ENCODE measurements at places on chromosomes 4 and X.

GRCh38 chr4:102809691-102810090 lies 17.7 kb downstream of the UBE2D3 start:
- no peak for DNase-seq

GRCh38 chr4:153616006-153616555 lies 68.0 kb upstream of the TLR2 start:
- no peak for DNase-seq

GRCh38 chr4:69531251-69531650 lies 35.5 kb upstream of the UGT2B4 start:
- no peak for DNase-seq

- no peak for DNase-seq
Observed at GRCh38 chr4:89929425-89930159, 34.9 kb downstream of the MMRN1 start.

GRCh38 chrX:37627602-37628001 lies 56.1 kb downstream of the LANCL3 start:
- no peak for DNase-seq

- DNase-seq = no peak
Observed at GRCh38 chr4:83486457-83487129, 1.7 kb upstream of the ABRAXAS1 start.

GRCh38 chr4:27016551-27016950 lies 155.9 kb downstream of the STIM2 start:
- DNase-seq = no peak

GRCh38 chr4:131499141-131499873 lies 1649.8 kb upstream of the PCDH10 start:
- peak; percentile 2 for DNase-seq

GRCh38 chrX:143788265-143788664 lies 67.7 kb upstream of the SPANXN2 start:
- DNase-seq = peak; percentile 8

Measured in DMS153 (cell line).